ENCODE measurements at places on chromosomes 5 and 9. TPM values are rescaled to one million over a fixed set of nuclear protein-coding genes. Genes with fewer than 3 reads are reported as not detected.

DNA sequence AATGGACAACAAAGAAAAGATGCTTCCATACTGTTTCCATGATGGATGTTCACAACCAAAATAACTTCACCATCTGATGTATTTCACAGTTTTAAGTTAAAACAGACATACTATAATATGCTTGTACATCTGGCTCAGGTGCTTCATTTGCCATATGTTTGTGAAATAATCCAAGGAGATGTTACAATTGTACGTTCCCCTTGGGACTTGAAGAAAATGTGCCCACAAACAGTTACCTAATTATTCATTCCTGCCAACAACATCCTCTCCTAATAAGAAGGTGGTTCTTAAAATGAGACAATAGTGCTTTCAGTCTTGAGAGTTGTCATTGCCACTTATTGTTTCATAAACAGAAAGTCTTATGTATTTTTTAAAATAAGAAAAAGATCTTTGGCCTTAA lies 33.1 kb upstream of the SMARCA2 start:
- no peak for DNase-seq
- no peaks in the 10 kb centered on the region for H3K36me3 ChIP-seq
- H3K4me1 ChIP-seq, result no peaks in the 10 kb centered on the region
- H3K27ac ChIP-seq, result no peak overlapping the region

- no peak overlapping the region for H3K4me3 ChIP-seq
- H3K4me1 ChIP-seq, result peaks cover 10% of the 10 kb centered on the region
- H3K27me3 ChIP-seq, result peaks cover 10% of the 10 kb centered on the region
- H3K27ac ChIP-seq, result no peak overlapping the region
- no peak for DNase-seq
Observed at GRCh38 chr5:34620185-34620584, 35.9 kb upstream of the RAI14 start.

GRCh38 chr9:21095561-21095960 lies 17.8 kb upstream of the IFNB1 start:
- peak overlapping the region; percentile 73 for H3K4me3 ChIP-seq
- no peak for DNase-seq
- peaks cover 30% of the 10 kb centered on the region for H3K4me1 ChIP-seq

DNA sequence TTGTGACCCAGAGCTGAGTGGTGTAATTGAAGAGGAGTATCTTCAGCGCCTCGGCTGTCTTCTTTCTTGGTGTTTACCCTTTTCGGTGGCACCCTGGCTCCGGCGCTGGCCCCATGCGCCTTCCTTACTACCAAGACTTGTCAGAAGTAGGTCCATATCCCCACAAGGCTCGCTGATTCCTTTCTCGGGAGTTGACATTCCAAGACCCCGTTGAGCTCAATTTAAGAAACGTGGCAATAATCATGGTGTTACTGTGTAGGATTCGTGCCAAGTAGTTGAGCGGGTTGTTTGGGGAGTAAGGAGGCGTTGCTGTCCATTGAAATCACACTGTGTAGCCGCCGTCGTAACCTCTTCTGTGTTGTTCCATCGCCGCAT lies 795 bp downstream of the NDUFAF2 start:
- H3K36me3 ChIP-seq, result no peaks in the 10 kb centered on the region
- peak overlapping the region; percentile 77 for H3K27ac ChIP-seq
- DNase-seq, result no peak
- peaks cover 25% of the 10 kb centered on the region for H3K4me1 ChIP-seq
- H3K27me3 ChIP-seq, result no peaks in the 10 kb centered on the region

- H3K27me3 ChIP-seq, result peaks cover 41% of the 10 kb centered on the region
- no peak for DNase-seq
- no peak overlapping the region for H3K4me3 ChIP-seq
- H3K27ac ChIP-seq, result no peak overlapping the region
- H3K4me1 ChIP-seq, result no peaks in the 10 kb centered on the region
Observed at GRCh38 chr5:135526924-135527323, 8.8 kb downstream of the NEUROG1 start.

- no peak overlapping the region for H3K27ac ChIP-seq
- H3K4me3 ChIP-seq, result no peak overlapping the region
- no peaks in the 10 kb centered on the region for H3K27me3 ChIP-seq
- DNase-seq, result no peak
Observed at GRCh38 chr5:114308017-114308416, 53.9 kb upstream of the KCNN2 start.

- DNase-seq, result no peak
- no peak overlapping the region for H3K27ac ChIP-seq
- no peaks in the 10 kb centered on the region for H3K4me1 ChIP-seq
- no peak overlapping the region for H3K4me3 ChIP-seq
- no peaks in the 10 kb centered on the region for H3K36me3 ChIP-seq
Observed at GRCh38 chr5:169104937-169105494, 195.9 kb downstream of the SLIT3 start.

GRCh38 chr9:9753266-9753665 lies 859.5 kb downstream of the PTPRD start:
- no peaks in the 10 kb centered on the region for H3K4me1 ChIP-seq
- H3K36me3 ChIP-seq, result no peaks in the 10 kb centered on the region
- no peaks in the 10 kb centered on the region for H3K27me3 ChIP-seq
- no peak overlapping the region for H3K27ac ChIP-seq
- no peak for DNase-seq

- peaks cover 2% of the 10 kb centered on the region for H3K36me3 ChIP-seq
- DNase-seq, result no peak
- H3K4me1 ChIP-seq, result no peaks in the 10 kb centered on the region
- no peak overlapping the region for H3K4me3 ChIP-seq
- H3K27ac ChIP-seq, result no peak overlapping the region
- no peaks in the 10 kb centered on the region for H3K27me3 ChIP-seq
Observed at GRCh38 chr5:143130613-143131305, 272.7 kb downstream of the NR3C1 start.

GRCh38 chr9:97362777-97363545 lies 48.9 kb upstream of the TDRD7 start:
- H3K27me3 ChIP-seq, result no peaks in the 10 kb centered on the region
- no peak for DNase-seq
- peaks cover 7% of the 10 kb centered on the region for H3K36me3 ChIP-seq
- no peak overlapping the region for H3K4me3 ChIP-seq
- H3K4me1 ChIP-seq, result peaks cover 4% of the 10 kb centered on the region

- peaks cover 25% of the 10 kb centered on the region for H3K36me3 ChIP-seq
- H3K27me3 ChIP-seq, result no peaks in the 10 kb centered on the region
- H3K27ac ChIP-seq, result no peak overlapping the region
- H3K4me3 ChIP-seq, result no peak overlapping the region
- peaks cover 2% of the 10 kb centered on the region for H3K4me1 ChIP-seq
Observed at GRCh38 chr5:94692581-94692980, 74.1 kb downstream of the SLF1 start.

DNA sequence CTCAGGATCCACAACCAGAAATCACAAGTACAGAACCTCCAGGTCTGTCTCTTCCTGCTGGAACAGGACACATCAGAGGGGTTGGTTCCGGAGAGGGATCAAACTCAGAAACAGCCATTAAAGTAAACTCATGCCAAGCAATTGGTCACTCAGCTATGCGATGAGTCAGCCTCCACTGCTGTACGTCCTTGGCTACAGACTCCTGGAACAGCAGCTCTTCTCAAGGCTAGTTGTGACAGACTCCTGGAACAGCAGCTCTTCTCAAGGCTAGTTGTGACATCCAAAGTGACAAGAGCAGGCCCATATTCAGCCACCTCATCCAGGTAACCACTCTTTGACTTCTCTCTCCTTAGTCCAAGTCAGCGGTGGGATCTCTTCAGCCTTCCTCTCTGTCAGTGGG lies at the start of gene SPINK13:
SPINK13 (plus strand) TSS at position 229 of the 400 bp plus-strand sequence. CDS start 1,279 bp downstream, outside the sequence.
- H3K4me3 ChIP-seq, result no peak within 1 kb of the TSS
- no peak within 1 kb of the TSS for H3K27ac ChIP-seq
- H3K36me3 ChIP-seq, result no peaks in the 10 kb centered on the region
- no peaks in the 10 kb centered on the region for H3K4me1 ChIP-seq

GRCh38 chr5:172749881-172750633 lies 20.9 kb downstream of the DUSP1 start:
- H3K4me3 ChIP-seq, result no peak overlapping the region
- no peaks in the 10 kb centered on the region for H3K4me1 ChIP-seq
- H3K36me3 ChIP-seq, result no peaks in the 10 kb centered on the region
- peaks cover 3% of the 10 kb centered on the region for H3K27me3 ChIP-seq

- DNase-seq, result no peak
- no peaks in the 10 kb centered on the region for H3K4me1 ChIP-seq
- H3K36me3 ChIP-seq, result no peaks in the 10 kb centered on the region
- H3K27me3 ChIP-seq, result no peaks in the 10 kb centered on the region
- no peak overlapping the region for H3K4me3 ChIP-seq
Observed at GRCh38 chr5:162684145-162684544, 616.6 kb downstream of the GABRG2 start.

DNA sequence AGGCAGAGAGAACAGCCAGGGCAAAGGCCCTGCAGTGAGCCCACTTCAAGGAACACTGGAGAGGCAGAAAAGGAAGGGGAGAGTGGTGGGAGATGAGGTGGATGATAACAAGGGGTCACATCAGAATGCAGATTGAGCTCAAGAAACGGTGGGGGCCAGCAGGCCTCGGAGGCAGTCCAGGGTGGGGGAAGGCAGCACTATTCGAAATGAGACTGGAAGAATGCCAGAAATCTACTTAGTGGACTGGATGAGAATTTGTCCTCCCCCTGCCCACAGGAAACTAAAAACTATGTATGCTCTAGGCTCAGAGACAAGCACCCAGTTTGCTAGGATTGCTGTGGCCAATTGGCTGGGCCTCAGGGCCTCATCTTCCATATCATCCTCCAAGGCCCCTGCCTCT lies 148.7 kb downstream of the ADAMTS12 start:
- H3K4me3 ChIP-seq, result no peak overlapping the region
- no peak overlapping the region for H3K27ac ChIP-seq
- no peaks in the 10 kb centered on the region for H3K27me3 ChIP-seq
- H3K4me1 ChIP-seq, result no peaks in the 10 kb centered on the region
- H3K36me3 ChIP-seq, result no peaks in the 10 kb centered on the region

DNA sequence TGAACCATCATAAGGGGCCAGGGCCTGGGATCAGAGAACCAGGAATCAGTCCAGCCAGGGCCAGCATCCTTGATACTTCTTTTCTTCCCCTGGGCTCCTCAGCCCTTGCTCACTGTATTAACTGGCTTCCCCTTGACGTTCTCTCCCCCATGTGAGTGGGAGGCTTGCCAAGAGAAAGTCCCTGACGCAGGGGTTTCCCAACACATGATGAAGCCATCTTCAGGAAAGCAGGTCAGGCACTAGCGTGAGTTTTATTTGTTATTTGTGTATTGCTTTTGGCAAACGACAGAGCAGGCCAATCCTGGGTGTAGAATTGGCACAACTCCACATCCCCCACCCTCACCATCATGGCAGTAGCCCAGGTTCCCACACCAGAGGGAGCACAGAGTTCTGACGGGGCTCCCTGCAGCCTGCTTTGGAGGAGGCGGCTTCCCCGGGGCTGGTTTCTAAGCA lies 165.5 kb upstream of the NFIL3 start:
- peaks cover 6% of the 10 kb centered on the region for H3K27me3 ChIP-seq
- H3K4me3 ChIP-seq, result no peak overlapping the region
- H3K36me3 ChIP-seq, result no peaks in the 10 kb centered on the region
- no peaks in the 10 kb centered on the region for H3K4me1 ChIP-seq

DNA sequence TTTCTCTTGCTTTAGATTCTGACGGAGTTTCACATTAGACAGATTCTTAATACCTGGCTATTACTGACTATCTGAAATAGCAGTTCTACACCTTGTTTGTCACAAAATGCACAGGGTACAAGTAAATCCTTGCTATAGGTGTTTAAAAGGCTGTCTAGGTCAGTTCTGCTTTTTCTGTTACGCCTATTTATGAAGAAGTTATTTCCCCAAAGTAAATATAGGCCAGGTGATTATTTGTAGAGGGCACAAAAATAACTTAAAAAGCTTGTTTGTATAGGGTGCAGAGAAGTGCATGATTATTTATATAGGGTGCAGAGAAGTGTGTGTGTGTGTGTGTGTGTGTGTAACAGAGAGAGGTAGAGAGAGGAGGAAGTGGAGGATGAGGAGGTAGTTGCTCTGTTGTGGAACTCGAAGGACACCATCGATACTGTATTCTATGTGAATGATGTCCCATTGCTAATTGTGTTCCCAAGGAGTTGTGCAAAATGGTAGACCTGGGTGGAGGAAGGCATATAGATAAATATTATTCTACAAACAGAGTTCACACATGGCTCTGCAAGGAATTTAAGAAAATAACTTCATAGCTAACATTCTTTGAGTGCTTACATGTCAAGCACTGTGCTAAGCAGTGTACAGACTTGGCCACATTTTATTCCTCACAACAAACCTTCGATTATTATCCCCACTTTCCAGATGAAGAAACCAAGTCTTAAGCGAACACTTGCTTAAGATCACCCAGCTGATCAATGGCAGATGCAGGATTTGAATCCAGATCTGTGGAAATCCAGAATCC lies 96.3 kb upstream of the EQTN start:
- no peak for DNase-seq
- no peak overlapping the region for H3K27ac ChIP-seq
- H3K4me3 ChIP-seq, result no peak overlapping the region

DNA sequence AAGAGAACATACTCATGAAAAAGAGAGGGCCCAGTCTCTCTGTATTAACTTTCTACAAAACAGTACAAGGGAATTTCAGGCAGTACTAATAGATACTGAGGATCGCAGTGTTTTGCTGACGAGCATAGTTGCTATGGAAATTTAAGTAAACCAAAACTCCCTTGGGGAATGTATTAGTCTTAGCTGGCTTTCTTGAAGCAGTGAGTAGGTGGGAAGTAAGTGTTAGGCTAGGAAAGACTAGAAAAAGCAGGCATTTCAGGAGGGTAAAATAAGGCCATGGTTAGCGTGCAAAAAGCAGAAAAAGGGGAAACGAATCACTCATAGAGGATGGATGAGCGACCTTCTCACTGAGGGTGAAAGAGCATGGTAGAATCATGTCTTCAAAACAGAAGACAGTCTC lies 84.3 kb upstream of the ACTBL2 start:
- H3K4me3 ChIP-seq, result no peak overlapping the region
- peaks cover 28% of the 10 kb centered on the region for H3K27me3 ChIP-seq
- H3K36me3 ChIP-seq, result no peaks in the 10 kb centered on the region
- DNase-seq, result no peak

- DNase-seq, result no peak
- H3K4me1 ChIP-seq, result no peaks in the 10 kb centered on the region
- no peak overlapping the region for H3K27ac ChIP-seq
Observed at GRCh38 chr9:2269778-2270177, 254.6 kb downstream of the SMARCA2 start.

DNA sequence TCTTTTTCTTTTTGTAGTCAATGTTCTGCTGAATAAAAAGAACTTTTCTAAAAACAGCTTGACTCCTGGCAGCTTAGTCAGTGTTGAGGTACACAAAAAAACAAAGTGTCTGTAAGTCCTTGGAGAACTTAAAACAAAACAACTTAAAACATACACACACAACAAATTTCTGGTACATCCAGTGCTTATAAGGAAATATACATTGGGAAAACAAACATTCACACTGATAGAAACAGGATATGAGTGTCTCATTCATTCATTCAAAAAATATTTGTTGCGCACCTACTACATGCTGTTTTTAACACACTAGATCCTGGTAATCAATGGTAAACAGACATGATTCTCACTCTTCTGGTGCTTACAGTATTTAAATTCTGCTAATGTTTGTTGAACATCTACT lies 27.4 kb upstream of the MEGF9 start:
- H3K4me3 ChIP-seq, result no peak overlapping the region
- no peak overlapping the region for H3K27ac ChIP-seq
- no peaks in the 10 kb centered on the region for H3K4me1 ChIP-seq
- H3K36me3 ChIP-seq, result peaks cover 2% of the 10 kb centered on the region
- no peaks in the 10 kb centered on the region for H3K27me3 ChIP-seq

- no peaks in the 10 kb centered on the region for H3K4me1 ChIP-seq
- no peak for DNase-seq
- peaks cover 1% of the 10 kb centered on the region for H3K27me3 ChIP-seq
- no peak within 1 kb of the TSS for H3K4me3 ChIP-seq
- no peaks in the 10 kb centered on the region for H3K36me3 ChIP-seq
- H3K27ac ChIP-seq, result no peak within 1 kb of the TSS
Observed at GRCh38 chr9:133635533-133636531, at the start of gene DBH. Gene DBH (plus strand): TSS chr9:133636363. CDS start chr9:133636372, 9 bp downstream.

The COL23A1 gene
- 0.15 TPM for total RNA-seq

The CTSL gene
- total RNA-seq, result 33.7 TPM

The SAXO1 gene
- total RNA-seq, result 0.31 TPM

The SPOCK1 gene
- not detected for total RNA-seq

The PCDHGC5 gene
- total RNA-seq, result not detected

The GABRA6 gene
- total RNA-seq, result not detected

The TNFSF8 gene
- 37.9 TPM for total RNA-seq

All from activated CD4-positive, alpha-beta memory T cell treated with anti-CD3 and anti-CD28 coated beads for 36 hours (primary cell).